ENCODE measurements at places on chromosomes 1 and 21.
A peak's percentile ranks its signal among the peaks of the same experiment; 100 is the strongest.

- no peak for DNase-seq
Observed at GRCh38 chr1:202376247-202376646, 27.7 kb downstream of the PPP1R12B start.

DNA sequence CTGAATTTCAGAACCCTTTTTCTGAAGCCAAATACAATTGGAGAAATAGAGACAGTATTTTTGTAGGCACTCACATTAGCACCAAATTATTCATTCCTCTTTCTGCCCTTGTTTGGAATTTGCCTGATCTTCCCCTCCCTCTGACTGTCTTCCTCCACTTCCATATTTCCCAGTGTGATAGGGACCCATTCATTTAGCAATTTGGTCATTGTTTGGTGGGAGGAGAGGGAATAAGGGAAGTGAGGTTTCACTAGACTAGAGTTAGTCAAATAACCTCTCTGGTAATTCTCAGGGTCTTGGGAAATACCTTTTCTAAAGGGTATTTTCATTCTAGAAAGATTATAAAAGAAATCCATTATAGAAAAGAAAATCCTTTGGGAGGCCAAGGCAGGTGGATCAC, 31.0 kb upstream of the MTMR11 start:
- DNase-seq, result no peak

GRCh38 chr1:65177457-65177856, 29.5 kb downstream of the AK4 start:
- no peak for DNase-seq

DNA sequence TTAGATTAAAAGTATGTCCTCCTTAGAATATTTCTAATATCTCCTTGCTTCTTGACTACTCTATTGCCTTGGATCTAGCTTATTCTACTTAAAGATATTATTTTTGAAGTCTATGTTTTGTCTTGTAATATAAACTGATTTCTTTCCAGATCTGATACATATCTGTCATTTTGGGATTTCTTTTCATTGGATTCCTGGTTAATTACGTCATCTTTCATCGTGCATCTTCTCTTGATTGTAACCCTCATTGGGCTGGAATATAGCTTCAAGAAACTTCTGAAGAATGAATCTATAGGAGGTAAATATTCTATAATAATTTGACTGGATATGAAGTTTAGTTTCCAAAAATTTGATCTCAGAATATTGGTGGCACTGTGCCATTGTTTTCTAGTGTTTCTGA, 12.1 kb downstream of the NTMT2 start:
- no peak for DNase-seq

DNA sequence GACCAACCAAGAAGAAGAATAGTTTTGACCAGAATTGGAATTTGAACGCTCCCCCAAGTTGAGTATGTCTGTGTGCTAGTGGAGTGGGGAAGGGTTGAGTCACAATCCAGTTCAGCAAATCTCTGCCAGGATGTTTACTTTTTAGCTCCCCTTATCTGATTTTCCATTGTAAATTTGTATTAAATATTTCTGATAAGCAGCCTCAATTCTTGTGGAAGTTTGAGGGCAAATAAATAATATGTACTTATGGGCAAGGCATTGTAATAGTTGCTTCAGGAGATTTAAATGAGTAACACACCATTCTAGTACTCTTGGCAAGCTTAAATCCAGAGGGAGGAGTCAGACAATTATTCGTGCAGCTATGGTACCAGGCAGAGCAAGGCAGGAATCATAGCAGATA, 14.4 kb downstream of the CXADR start:
- no peak for DNase-seq

DNA sequence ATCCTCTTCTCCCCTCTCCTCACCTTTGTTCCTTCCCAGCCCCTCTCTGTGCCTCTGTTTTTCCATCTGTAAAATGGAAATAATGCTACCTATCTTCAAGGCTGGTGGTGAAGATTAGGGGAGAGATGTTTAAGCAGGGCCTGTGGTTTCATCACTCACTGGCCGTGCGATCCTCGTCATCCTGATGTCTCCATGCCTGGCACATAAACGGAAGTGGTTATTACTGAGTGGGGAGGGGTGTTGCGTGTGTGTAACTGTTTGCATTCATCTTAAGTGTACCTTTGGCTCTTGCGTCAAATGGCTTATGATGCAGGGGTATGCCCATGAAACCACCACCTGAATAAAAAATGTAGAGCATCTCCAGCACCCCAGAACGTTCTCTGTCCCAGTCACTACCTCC, 17.2 kb upstream of the C1QA start:
- no peak for DNase-seq

- no peak for DNase-seq
Observed at GRCh38 chr1:184771190-184771691, 16.6 kb upstream of the EDEM3 start.

DNA sequence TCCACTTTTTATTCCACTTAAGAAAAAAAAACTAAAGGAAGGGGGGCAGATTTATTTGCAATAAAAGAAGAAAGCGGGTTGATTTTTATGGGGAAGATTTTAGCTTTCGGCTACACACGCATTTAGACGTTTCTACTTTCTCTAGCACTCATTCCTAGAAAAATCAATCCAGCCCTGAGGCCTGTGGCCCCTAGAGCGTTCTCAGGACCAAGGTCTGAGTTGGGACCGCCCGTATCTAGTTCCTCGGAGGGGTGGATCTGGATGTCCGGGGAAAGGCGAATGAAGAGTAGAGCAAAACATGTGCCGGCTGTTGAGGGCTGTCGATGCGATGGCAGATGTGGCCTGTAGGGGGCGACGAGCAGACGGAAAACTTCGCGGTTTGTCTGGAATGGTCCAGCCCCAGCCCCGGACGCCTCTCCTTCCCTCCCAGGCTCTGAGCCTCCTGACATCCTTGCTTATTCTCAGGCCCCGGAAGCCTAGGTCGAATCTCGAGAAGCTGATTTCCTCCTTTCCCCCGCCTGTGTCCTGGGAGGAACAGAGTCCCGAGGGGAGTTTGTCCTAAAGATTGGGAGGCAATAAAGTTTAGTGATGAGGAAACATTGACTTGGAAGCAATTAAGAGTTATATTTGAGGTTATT, 5.2 kb downstream of the FOXD3 start:
- peak; percentile 72 for DNase-seq

GRCh38 chr1:74790453-74790852, 57.5 kb downstream of the TYW3 start:
- DNase-seq, result no peak

- DNase-seq, result no peak
Observed at GRCh38 chr1:36590771-36591170, 108.1 kb upstream of the CSF3R start.

GRCh38 chr1:24117722-24118409, 5.9 kb upstream of the MYOM3 start:
- peak; percentile 19 for DNase-seq

- peak; percentile 48 for DNase-seq
Observed at GRCh38 chr1:59318271-59318860, 21.5 kb downstream of the FGGY start.

- no peak for DNase-seq
Observed at GRCh38 chr1:218462587-218462986, 117.5 kb downstream of the TGFB2 start.

DNA sequence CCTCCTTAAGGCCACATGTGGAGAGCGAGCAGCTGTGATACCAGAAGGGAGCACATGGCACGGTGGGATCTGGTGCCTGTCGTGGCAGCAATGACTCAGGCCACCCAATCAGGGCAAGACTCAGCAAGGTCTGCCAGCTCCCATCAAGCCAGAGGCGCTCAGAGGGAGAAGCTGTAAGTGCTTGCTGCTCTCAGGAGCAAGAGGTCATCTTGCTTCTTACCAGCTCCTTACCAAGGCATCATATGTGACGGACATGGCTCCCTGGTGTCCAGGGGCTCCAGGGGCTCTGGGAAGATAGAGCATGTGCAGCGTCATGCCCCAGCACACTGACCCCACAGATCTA, 72.9 kb downstream of the ITPKB start:
- no peak for DNase-seq

- DNase-seq, result peak; percentile 10
Observed at GRCh38 chr1:220734571-220735326, 13.4 kb upstream of the MTARC2 start.

GRCh38 chr1:76677416-76678405, 189.6 kb upstream of the ST6GALNAC5 start:
- no peak for DNase-seq

DNA sequence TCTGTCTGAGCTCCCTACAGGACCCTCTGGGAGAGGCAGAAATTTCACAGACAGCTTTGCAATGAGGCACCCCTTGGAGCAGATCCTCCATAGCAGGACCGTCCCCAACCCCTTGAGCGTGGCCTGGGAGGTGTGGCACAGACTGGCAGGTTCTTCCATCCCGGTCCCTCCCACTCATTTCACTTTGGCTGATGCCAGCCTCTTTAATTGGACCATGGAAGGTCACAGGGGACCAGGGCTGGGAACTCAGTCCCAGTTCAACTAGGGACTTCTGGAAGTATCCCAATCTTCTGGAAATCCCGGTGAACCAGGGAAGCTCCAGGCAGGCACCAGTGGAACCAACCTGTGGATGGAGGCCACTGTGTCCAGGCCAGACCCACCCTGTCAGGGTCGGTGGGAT, 83.7 kb downstream of the SPSB1 start:
- no peak for DNase-seq

- no peak for DNase-seq
Observed at GRCh38 chr1:69128204-69128603, 439.5 kb upstream of the LRRC7 start.

DNA sequence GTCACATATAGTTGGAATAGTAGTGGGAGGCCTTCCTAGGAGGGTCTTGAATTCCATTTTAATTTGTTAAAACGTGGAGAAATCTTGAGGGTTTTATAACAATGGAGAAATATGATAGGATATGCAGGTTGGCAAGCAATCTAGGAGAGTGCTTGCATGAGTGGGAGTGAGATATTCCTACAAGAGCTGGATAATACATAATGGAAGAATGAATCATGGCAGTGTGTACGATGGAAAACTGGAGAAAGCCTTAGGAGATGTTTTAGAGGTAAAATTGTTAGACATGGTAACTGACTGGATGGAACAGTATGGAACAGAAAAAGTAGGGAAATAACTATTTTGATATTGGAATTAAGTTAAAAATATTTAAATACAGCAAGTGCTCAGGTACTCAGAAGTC, 352.4 kb downstream of the PTBP2 start:
- DNase-seq, result no peak

DNA sequence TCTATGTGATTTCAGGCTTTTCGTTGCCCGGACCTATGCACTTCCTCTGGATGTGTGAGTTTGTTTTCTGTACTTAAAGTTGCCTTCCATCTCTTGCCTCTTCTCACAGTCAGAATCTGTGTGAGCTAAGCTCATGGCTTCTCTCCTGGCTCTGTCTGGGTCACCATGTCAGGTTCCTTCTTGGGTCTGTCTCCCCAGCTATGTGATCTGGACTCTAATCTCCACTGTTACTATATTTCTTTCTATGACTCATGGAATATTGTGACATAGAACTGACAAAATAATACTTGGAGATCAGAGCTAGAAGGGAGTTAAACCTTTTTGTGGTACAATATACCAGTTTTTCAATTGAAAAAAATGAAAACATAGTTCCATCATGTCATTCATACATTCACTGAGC, 172.7 kb upstream of the FGGY start:
- DNase-seq, result no peak

- no peak for DNase-seq
Observed at GRCh38 chr1:101145449-101145820, 91.4 kb upstream of the S1PR1 start.

GRCh38 chr1:234279021-234279420, 94.2 kb upstream of the COA6 start:
- DNase-seq, result no peak

DNA sequence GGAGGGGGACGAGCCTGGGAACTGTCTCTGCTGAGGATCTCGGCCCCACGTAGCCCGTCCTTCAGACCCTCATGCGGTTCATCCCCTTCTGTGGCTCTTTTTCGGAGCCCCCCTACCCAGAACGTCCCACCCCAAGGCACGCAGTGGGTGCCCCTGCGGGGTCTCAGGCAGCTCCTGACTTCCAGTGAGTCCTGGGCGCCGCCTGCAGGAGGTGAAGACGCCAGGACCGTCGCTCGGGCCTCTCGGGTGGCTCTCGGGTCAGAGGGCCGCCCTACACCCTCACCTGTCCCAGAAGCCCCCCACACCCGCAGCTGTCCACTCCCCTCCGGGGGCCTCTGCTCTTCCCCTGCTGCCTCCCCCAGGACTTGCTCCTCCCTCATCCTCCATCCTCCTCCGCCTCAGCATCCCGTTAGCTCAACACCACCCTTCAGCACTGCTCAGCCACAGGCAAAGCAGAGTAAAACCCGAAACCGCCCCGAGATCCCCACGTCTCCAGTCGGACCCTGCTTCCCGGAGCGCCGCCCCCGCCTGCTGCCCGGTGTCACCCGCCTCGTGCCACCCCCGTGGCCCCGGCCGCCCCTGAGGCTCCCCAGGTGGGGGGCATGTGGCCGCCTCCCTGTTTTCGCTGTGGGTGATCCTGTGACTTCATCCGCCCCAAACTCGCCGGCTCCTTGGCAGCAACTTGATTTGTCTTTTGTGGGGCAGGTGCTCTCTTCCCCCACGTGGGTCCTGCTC, 13.3 kb upstream of the POFUT2 start:
- DNase-seq, result no peak

DNA sequence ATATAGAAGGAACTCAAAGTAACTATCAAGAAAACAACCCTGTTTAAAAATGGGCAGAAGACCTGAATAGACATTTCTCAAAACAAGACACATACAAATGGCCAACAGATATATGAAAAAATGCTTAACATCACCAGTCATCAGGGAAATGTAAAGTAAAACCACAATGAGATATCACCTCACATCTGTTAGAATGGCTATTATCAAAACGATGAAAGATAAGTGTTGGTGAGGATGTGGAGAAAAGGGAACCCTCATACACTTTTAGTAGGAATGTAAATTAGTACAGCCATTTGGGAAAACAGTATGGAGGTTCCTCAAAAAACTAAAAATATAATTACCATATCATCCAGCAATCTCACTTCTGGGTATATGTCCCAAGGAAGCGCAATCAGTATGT, 3.0 kb downstream of the CTSS start:
- no peak for DNase-seq

GRCh38 chr21:42461881-42462877, 33.8 kb downstream of the RSPH1 start:
- no peak for DNase-seq

- DNase-seq, result no peak
Observed at GRCh38 chr1:68016381-68016780, 34.0 kb downstream of the DIRAS3 start.

GRCh38 chr1:21539933-21540332, 30.7 kb downstream of the ALPL start:
- peak; percentile 36 for DNase-seq

- DNase-seq, result peak; percentile 95
Observed at GRCh38 chr1:116375887-116376728, 3.1 kb downstream of the ATP1A1 start.

- DNase-seq, result no peak
Observed at GRCh38 chr1:82625537-82625936, 824.8 kb downstream of the ADGRL2 start.

- DNase-seq, result peak; percentile 0
Observed at GRCh38 chr1:109768820-109769219, 5.1 kb upstream of the EPS8L3 start.

GRCh38 chr1:85450832-85451231, 14.1 kb downstream of the DDAH1 start:
- no peak for DNase-seq

- no peak for DNase-seq
Observed at GRCh38 chr1:63407002-63407401, 39.6 kb downstream of the ALG6 start.

- DNase-seq, result no peak
Observed at GRCh38 chr21:26124421-26124833, 46.1 kb downstream of the APP start.

Measured in MG63 (cell line).